ENCODE measurements at places on chromosomes 13 and 19.
A peak's percentile ranks its signal among the peaks of the same experiment; 100 is the strongest.

- DNase-seq = no peak
These were observed 21.7 kb downstream of the NALCN start for GRCh38 chr13:101394605-101395004.

DNA sequence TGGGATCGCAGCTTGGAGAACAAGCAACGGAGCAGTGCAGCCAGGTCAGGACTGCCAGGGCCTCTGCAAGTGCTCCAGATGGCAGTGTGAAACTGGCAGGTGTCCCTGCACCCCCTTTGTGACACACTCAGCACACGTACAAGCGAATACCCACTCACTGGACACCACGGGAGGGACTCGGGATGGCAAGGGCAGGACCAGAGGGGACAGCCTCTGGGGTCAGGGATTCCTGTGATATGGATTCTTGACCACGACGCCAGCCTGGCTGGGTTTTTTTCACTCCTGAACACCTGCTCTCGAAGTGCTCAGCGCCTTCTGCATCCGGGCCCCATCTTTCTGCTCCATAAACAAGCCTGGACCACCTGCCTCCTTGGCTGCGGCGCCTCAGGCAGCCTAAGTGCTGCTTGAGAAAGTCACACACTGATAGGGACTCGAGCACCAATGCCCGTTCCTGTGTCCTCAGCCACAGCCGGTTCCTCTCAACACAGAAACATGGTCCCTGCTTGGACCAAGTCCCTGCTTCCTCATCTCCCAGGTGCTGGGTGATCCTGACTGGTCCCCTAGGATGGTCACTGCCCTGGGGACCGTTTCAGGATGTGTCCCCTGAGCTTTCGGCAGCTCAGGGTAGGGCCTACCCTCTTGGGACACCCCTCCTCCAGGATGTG, 22.0 kb downstream of the ELAVL1 start:
- no peak for DNase-seq

DNA sequence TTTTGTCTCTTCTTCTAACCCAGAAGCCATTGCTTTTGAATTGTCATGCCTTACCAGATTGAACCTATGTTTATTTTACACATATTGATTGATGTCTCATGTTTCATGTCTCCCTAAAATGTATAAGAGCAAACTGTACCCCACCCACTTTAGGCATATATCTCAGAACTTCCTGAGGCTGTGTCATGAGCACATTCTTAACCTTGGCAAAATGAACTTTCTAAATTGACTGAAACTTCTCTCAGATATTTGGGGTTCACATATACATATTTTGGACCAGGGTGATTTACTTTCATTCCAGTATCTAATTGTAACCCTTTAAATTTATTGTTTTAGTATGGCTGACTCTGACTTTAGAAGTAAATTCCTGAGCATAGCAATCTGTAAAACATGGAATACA, 723.9 kb upstream of the PCDH20 start:
- DNase-seq = no peak

DNA sequence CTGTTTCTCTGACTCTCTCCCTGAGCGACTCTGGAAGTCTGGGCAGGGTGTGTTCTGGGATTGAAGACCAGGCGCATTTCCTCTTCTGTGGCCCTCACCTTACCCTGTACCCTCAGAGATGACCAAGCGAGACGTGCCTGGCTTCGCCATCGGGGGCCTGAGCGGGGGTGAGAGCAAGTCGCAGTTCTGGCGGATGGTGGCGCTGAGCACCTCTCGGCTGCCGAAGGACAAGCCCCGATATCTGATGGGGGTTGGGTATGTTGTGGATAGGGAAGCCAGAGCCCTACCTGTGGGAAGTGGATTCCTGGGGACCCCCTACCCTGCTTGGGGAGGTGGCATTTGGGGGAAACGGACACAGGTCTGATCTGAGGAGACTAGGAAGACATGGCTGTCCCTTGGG, 5.8 kb upstream of the DNM2 start:
- DNase-seq = no peak

DNA sequence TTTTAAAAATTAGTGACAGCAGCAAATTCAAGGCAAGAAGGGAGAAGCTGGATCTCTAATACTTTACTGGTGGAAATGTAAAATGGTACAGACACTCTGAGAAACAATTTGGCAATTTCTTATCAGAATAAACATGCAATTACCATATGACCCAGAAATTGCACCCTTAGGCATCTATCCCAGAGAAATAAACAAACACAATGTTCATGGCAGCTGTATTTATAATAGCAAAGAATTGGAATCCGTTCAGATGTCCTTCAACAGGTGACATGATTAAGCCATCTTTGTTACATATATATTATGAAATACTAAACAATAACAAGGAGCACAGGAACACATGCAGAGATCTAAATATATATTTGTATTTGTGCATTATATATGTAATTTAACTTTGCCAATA, 756.5 kb downstream of the SLITRK1 start:
- no peak for DNase-seq

DNA sequence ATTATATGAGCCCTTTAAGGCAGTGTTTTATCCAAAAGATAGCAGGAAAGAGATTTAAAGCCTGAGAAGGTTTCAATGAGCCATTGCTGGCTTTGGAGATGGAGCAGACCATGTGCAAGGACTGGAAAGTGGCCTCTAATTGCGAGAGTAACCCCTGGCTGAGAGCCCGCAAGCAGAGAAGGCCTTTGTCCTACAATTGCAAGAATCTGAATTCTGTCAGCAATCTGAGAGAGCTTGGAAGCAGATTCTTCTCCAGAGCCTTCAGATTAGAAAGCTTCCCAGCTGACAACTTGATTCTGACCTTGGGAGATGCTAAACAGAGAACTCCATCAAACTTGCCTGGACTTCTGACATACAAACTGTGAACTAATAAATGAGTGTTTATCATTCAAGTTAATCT, 528.7 kb upstream of the KLF12 start:
- no peak for DNase-seq

DNA sequence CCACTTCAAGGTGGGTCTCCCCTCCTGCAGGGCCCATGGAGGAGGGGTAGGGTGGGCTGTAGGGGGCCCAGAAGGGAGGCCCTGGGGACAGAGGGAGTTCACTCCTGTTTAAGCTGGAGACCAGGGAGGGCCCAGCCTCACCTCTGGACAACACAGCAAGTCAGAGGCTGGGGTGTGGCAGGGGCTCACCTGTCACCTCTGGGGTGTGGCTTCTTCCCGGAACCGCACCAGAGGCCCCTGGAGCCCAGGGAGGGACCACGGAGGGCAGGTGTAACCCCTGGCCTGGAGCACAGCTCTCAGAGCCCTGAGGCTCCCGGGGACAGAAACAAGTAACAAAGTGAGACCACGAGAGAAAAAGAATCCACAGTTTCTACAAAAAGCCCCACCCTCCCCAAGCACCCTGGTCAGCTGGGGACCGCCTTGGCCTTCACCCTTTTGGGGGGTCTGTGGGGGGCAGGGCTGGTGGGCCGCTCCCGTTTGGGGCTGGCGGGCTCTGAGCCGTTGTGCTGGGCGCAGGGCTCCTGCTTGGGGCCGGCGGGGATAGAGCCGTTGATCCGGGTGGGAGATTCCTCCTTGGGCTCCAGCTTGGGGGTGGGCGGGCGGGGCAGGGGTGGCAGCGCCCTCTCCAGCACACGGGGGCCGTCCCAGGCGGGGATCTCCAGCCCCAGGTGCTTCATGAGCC, 8.0 kb downstream of the SIRT6 start:
- no peak for DNase-seq

GRCh38 chr19:35539850-35540249, 5.6 kb upstream of the TMEM147 start:
- DNase-seq = no peak

GRCh38 chr19:55113570-55114039, 3.8 kb downstream of the PPP1R12C start:
- DNase-seq = no peak

- DNase-seq = no peak
These were observed 77.6 kb downstream of the GADD45B start for GRCh38 chr19:2553510-2553909.

- DNase-seq = no peak
These were observed 4.5 kb downstream of the ABHD17A start for GRCh38 chr19:1880611-1881392.

DNA sequence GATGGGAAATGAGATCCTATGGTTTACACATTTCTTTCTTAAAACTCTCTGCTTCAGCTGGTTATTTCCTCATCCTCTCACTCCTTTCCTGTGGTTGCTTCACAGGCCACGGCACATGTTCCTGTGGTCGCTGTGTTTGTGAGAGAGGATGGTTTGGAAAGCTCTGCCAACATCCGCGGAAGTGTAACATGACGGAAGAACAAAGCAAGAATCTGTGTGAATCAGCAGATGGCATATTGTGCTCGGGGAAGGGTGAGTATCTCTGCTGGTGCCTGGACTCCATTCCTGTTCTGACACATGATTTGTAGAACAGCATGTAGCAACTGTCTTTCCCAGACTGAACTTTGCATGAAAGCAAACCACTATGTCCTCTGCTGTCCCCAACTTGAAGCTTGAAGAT, 254.2 kb downstream of the ITGBL1 start:
- no peak for DNase-seq

DNA sequence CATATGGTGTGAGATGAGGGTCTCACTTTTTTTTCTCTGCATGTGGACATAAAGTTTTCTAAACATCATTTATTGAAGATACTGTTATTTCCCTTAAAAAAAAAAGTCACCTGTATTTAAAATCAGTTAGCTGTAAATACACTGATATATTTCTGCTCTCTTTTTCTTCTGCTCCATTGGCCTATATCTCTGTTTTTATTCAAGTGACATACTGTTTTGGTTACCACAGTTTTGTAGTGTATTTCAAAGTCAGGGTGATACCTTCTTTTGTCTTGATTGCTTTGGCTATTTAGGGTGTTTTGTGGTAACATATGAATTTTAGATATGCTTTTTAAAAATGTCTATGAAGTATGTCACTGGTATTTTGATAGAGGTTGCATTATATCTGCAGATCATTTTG, 15.8 kb upstream of the ZNF431 start:
- DNase-seq = no peak

DNA sequence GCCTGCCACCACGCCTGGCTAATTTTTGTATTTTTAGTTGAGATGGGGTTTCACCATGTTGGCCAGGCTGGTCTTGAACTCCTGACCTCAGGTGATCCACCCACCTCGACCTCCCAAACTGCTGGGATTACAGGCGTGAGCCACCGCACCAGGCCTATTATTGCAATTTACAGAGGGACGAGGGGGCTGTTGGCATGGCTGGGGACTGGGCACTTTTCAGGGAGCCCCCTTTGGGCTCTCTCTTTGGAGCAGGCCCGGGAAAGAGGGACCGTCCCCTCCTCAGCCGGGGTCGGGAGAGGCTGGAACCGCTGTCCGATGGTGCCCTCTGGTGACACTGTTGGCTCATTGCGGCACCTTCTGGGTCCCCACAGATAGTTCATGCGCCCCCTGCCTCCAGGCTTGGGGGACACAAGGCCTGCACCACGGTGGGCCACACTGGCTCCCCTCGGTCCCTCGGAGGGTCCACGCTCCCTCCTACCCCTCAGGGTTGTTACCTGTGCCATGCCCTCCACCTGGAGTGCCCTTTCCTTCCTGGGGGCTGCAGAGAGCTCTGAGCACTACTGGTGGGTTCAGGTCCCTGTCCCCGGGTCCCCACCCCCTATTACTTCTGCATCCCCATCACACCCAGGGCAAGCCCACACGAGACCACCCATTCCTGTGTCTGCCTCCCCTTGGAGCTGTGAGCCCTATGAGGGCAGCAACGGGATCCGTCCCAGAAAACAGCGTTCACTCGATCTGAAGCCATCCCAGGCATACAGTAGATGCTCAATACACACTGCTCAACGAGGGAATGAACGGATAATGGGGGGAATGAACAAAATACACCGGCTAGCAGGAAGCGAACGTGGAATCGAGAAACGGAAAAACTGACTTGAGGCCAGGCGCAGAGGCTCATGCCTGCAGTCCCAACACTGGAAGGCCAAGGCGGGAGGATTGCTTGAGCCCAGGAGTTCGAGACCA, 12.5 kb downstream of the FEM1A start:
- DNase-seq = peak; percentile 35

DNA sequence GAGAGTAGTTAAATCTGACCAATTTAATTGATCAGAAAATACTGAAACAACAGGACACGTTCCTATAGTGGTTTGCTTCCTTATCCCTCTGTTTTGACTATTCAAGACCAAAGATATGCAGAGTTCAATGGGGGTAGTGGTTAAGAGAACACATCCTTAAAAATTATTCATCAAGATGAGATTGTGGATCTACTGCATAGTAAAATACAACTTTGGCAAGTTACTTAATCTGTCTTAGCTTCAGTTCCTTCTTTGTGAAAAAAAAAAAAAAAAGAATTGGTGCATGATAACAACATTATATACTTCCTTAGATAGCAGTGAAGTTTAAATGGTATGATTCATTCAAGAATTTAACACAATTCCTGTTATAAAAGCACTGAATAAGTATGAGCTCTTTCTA, 552.1 kb downstream of the DCT start:
- DNase-seq = no peak

DNA sequence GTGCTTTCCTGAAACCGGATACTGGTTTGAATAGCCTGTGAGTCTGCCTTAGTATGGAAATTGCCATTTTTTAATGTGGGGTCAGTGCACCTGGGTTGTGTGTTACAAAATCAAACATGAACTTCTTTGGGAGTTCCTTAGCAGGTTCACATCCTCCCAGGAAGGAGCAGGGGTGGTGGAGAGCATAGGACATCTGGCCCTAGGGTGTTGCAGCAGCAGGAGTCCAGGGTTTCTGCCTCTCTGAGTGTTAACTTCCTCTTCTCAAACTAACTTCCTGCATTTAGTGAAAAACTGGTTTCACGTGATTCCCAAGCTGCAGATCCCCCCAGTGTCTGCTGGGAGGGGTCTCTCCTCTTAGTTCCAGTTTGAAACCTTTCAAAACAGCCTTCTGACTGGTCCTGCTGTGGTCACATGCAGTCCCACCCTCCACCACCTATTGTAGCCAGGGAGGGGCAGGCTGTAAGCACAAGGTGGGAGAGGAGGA, 7.2 kb downstream of the RNASEH2B start:
- no peak for DNase-seq

Measured in stimulated activated CD8-positive, alpha-beta memory T cell treated with anti-CD3 and anti-CD28 coated beads, Interleukin-12 subunit alpha, Interleukin-12 subunit beta, amount 100 ng/mL, for 1 hour (primary cell).